ENCODE measurements at places on chromosomes 12 and 14. TPM values are rescaled to one million over a fixed set of nuclear protein-coding genes. Genes with fewer than 3 reads are reported as not detected.

SLC7A7 gene
- 121 TPM for polyA plus RNA-seq

RTN1 gene
- 3.0 TPM for polyA plus RNA-seq

NKX2-1 gene
- not detected for polyA plus RNA-seq

CERS5 gene
- polyA plus RNA-seq = 84.5 TPM

SPIC gene
- polyA plus RNA-seq = not detected

RARG gene
- 33.5 TPM for polyA plus RNA-seq

NID2 gene
- polyA plus RNA-seq = 129 TPM

RERG gene
- 38.4 TPM for polyA plus RNA-seq

DNA sequence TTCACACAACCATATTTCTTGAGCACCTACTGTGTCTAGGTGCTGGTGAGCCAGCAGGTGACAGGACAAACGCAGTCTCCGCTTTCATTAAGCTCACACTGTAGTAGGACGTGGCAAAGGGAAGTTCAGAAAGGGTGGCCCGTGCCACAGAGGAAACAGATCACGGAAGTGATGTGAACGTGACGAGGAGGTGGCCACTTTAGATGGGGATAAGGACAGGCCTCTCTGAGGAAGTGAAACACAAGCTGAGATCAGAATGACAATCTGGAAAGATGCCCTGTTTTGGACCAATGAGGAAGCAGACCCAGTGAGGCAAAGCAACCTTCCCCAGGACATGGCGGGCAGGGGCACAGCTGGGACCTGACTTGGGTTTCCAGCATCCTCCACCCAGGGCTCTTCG lies 127.4 kb upstream of the PRMT8 start:
- no peak for DNase-seq

DNA sequence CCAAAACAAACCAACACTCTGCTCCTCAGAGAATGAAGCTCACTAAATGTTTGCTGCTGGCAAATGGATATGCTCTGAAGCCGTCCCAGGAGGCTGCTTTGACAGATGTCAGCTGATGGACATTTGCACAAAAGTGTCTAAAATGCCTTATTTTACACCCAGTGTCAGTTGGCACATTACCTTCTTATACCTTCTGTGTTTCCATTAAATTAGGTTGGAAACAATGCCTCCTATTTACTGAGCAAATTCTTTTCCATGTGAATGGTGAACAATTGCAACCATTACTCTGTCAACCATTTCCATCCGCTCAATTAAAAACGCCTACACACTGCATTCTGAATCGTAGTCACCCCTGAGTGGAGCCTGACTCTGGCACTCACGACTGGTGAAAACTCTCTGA lies 1679.9 kb upstream of the FLRT2 start:
- no peak for DNase-seq

GRCh38 chr12:2806700-2807099 lies 5.8 kb upstream of the ITFG2 start:
- no peak for DNase-seq

- DNase-seq = no peak
Measured at GRCh38 chr12:68028647-68029046, 39.4 kb downstream of the IFNG-AS1 start.

- no peak for DNase-seq
Measured at GRCh38 chr14:63200035-63200740, 4.1 kb upstream of the RHOJ start.

GRCh38 chr14:83085725-83086124 lies 1552.1 kb upstream of the SEL1L start:
- no peak for DNase-seq

DNA sequence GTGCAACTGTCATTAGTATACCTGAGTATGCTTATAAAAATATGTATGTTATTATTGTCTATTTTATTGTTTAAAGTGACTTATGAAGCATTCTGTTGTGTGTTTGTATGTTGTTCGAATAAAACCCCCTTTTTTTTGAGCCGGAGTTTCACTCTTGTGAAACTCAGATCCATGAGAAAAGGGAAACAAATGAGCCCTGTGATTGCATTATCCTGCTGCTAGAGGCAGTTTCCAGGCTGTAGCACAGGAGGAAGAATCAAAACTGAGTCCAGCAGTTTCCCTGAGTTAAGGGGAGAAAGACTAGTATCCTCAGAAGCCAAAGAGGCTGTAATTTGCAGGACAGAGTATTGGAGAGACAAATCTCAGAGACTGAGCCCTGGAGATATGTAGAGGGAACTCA lies 12.5 kb downstream of the SGPP1 start:
- no peak for DNase-seq

- no peak for DNase-seq
Measured at GRCh38 chr12:13788626-13789025, 192.8 kb downstream of the GRIN2B start.

DNA sequence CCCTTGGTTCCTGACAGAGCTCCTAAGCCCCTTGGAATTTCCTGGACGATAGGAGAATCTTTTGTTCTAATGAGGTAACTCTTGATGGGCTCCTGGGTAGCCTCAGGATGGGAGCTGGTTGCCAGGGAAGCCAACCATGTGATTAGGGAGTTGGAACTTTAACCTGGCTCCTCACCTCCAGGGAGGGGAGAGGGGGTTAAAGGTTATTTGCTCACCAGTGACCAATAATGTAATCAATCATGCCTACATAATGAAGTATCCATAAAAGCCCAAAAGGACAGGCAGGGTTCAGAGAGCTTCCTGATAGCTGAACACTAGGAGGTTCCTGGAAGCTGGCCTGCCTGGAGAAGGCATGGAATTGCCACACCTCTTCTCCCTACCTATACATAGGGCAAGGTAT lies 6.2 kb upstream of the CNOT2 start:
- DNase-seq = no peak

DNA sequence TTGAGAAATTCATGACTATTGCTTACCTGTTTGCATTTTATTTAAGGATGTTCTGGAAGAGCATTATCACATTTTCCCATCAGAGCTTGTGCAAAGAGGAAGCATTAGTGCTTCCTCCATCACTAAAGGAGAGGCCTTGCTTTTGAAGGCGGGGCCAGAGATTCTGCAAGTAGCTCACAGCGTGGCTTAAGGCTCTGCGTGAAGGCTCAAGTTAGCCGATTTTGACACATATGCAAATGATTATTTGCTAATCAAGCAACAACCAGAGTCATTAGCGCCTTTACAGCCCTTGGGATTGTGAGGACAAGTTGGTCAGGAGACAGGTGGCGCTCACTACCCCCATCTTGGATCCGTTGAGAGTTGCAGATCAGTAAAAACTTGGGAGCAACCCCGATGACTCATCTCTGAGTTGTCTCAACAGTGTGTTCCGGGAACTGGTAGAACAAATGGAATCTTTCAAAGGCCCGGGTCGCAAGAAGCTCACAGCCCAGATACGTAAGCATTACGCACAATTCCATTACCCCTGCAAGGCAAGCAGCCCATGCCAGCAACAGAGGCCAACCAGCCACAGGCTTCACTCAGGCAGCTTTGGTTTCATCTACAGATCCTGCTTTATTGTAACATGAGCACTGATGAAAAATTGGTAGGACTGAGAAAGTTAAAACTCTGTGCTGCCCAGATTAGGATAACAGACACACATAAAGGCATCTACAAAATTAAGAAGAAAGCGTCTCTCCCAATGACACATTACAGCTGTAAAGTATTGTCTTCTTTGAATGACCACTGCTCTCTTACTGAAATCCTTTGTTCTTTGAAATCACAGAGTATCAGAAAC lies 34.9 kb upstream of the SPTSSA start:
- DNase-seq = peak; percentile 17

All from right renal cortex interstitium (tissue), 3 donors.